ENCODE measurements at places on chromosomes 2 and 18.
A peak's percentile ranks its signal among the peaks of the same experiment; 100 is the strongest.

DNA sequence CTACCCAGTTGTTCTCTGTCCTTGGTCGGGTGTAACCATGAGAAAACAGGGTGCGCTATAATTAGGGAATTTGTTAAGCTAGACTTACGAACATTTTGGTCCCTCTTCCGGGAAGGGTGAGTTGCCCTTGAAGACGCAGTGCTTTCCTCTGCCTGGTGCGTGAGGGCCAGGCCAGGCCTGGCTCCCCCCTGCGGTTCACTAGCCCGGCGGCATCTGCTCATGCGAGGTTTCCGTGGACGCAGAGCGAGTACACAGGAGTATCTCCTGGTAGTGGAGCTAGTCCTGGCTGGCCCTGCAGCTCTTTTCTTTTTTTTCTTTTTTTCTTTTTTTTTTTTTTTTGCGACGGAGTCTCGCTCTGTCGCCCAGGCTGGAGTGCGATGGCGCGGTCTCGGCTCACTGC lies 148.8 kb downstream of the PTGR3 start:
- DNase-seq: no peak

DNA sequence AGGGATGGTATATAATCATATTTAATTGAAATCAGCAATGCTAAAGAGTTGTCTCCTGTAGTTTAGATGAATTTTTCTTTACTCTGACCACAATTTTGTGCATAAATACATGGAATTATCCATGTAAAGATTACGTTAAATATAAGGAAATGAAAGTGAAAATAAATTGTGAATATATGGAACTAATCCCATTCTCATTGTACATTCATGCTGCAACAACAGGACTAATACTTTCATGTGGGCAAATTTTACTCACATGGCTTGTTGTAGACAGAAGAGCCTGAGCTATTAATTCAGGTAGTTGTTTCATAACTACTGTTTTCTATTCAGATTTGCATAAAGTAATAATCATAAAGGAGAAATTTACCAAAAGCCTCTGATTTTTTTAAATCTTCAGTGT lies 357.8 kb downstream of the ARHGAP15 start:
- no peak for DNase-seq

DNA sequence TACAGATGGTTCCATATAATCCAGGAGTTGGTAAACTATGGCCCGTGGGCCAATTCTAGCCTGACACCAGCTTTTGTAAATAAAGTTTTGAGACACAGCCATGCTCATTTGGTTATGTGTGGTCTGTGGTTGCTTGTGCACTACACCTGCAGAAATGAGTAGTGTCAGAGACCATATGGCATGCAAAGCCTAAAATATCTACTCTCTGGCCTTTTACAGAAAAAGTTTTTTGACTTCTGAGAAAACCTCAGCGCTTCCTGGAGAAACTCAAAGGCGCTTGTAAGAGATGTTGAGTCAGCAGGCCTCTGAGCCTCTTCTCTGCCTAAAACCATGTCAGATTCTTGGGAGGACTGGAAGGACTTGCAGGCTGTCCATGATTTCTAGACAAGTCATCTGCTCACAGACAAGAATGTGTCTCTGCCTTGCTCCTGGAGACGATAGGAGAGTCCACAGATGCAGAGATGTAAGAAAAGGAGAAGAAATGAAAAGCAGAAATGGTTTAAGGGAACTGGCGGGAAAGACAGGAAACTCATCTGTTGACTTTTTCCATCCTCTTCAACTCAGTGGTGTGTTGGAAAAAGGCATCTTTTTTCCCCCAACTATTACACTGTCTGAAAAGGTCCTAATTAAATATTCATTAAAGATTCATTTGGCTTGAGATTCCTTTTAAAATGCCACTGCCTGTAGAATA lies 5.2 kb downstream of the TTC39C start:
- no peak for DNase-seq

DNA sequence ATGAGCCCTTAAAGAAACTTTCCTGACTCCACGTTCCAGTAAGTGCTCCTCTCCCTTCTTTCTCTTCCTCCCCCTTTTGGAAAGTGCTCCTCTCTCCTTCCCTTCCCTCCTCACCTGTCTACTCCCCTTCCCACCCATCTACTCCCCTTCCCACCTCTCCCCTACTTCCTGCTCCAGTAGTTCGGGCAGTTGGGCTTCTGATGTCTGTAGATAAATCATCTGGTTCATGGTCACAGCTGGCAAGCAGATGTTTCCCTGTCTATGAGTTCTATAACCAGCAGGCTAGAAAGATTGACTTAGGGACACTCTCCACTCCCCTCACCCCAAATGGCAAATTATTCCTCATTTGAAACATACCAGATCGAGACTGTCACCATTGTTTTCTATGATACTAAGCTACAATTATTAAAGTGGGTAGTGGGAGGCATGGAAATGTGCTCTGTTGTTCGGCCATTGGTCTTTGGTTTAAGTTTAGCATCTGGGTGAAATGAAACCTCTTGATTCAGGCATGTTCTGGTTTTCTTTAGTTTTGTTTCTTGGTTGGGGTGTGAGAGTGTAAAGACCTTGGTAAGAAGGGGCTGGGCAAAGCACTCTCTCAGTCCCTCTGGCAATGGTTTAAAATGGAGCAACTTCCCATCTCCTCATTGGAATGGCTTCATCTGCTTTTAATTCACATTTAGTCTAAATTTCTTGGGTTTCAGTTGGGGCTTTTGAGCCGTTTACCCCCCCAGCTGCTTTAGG lies 413.2 kb upstream of the SPRED2 start:
- DNase-seq: no peak

- no peak for DNase-seq
Measured at GRCh38 chr2:236947294-236947693, 138.4 kb upstream of the COPS8 start.

- DNase-seq: peak; percentile 18
Measured at GRCh38 chr18:10727477-10727876, 201.7 kb downstream of the NAPG start.

GRCh38 chr2:24352664-24353063 lies 7.7 kb downstream of the ITSN2 start:
- no peak for DNase-seq

- no peak for DNase-seq
Measured at GRCh38 chr18:76564655-76565237, 69.7 kb upstream of the ZNF516 start.

DNA sequence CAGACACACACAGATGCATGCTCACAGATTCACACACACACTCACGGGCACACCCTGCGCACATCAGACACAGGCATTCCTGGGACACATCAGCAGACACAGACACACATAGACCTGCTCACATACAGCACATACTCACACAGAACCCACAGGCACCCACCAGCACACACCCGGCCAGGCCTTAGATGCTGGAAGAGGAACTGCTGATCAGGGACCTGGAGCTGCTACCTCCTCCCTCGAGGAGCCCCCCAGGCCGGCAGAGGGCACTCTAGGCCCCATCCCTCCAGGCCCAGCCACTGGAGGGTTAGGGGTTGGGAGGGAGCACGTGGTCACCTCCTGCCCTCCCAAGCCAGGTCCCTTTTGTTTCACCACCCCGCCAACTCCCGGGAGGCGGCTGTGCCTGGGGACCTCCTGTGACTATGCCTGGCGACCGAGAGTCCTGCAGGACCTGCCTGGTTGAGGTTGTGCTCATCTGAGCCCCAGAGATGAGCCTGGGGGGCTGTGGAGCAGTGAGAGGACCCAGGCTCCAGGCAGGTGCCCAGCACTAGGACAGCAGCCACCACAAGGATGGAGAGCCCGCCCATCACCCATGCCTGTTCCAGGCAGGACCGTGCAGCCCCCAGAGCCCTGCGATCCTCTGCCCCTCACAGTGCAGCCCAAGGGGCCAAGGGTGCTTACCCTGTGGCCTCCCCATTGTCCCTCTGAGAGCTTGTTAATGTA lies 21.0 kb upstream of the PTMA start:
- peak; percentile 77 for DNase-seq
